ENCODE measurements at places on chromosomes 3 and 15.

- DNase-seq: no peak
Observed at GRCh38 chr15:99087405-99087943, 17.4 kb upstream of the SYNM start.

DNA sequence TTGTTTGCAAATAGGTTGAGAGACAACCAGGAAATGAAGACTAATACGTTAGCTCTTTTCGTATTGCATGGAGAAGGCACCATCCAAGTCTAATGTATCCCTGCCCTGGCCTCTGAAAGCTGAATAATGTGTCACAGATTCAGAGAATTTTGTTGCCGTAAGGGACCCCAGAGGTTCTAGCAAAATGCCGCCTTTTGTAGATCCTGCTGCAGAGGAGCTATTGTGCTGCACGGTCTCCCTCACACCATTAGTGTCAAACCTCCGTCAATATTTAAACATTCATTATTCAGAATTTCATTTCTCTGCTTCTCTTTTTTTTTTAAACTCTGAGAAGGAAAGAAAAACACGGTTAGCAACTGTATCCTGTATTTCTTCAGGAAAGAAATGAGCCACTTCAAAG is 238.7 kb downstream of the EPHB1 start:
- DNase-seq: no peak

DNA sequence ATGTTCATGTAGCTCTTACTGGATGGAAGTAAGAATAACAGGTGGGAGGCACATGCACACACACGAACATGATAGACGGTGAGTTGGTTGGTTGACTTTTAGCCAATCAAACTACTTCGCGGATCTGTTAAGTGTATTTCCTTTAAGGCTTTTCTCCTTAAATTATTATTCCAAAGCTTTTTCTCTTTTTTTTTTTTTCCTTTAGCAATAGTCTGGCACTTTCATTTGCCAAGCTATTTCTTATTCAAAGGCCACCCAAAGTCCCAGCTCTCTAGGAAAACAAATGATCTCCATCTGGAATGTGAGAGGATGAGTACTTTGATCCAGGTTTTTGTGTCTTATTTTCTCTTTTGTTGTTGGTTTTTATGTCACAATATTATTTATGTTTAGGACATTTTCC is 141.1 kb downstream of the TPRG1 start:
- DNase-seq: no peak

DNA sequence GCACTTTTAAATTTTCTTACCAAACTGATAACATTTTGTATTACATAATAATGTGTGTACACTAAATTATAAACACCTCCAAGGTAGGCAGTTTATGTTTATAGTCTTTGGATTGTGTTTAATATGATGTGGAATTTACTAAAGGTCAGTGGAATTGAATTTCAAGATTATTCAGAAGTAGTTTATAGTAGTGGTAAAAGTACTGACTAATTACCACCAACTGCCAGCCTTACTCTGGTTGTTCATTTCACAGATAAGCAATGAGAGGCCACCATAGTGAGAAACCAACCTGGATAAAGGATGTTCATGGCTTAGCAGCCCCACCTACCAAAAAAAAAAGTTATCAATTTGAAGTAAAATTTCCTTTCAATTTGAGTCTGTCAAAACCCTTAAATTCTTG is 54.0 kb upstream of the EIF5A2 start:
- peak; percentile 7 for DNase-seq

- DNase-seq: peak; percentile 43
Observed at GRCh38 chr3:175383813-175384212, 524.7 kb downstream of the NAALADL2 start.

GRCh38 chr3:15367059-15367458 is 34.7 kb upstream of the SH3BP5 start:
- DNase-seq: peak; percentile 64

DNA sequence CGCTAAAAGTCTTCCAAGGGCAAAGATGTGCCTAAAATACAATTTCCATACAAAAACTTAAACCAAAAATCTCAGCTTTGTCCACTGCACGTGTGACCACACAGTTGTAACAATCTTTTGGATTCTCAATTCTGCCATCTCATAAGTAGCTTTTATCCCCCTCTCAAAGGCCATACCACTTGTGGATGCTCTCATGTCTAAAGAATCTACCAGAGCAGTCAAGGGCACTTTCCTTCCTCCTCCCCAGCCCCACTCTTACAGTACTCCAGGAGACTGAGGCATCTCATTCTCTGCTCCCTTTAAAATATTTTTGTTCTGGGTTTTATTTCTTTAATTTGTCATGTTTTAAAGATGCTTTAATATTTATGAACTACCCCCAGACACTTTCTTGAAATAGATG is 102.3 kb upstream of the PFN2 start:
- DNase-seq: no peak

DNA sequence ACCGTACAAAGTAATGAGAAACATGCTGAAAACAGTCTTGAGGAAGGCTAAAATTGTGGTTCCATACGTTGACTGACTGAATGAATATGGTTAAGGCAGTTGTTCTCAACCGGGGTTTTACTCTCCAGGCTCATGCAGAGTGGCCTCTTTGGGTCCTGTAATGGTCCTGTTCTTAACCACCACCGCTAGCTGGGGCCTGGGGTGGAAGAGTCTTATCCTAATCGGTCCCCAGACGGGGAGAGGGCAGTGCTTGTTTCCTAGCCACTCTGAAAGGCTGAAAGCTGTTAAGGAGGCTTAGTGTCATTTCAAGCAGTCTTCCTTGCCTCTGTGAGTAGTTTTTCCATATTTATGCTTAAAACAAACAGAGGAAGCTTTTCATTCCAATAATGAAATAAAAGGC is 32.0 kb downstream of the SELENOT start:
- no peak for DNase-seq

All from amniotic epithelial cell (primary cell).